Activated CD4-positive, alpha-beta memory T cell treated with anti-CD3 and anti-CD28 coated beads, Interleukin-2, amount 10 ng/mL, durations not matched to agents 7 days and 5 days (primary cell): ENCODE measurements at places on chromosomes 13 and 19.

DNA sequence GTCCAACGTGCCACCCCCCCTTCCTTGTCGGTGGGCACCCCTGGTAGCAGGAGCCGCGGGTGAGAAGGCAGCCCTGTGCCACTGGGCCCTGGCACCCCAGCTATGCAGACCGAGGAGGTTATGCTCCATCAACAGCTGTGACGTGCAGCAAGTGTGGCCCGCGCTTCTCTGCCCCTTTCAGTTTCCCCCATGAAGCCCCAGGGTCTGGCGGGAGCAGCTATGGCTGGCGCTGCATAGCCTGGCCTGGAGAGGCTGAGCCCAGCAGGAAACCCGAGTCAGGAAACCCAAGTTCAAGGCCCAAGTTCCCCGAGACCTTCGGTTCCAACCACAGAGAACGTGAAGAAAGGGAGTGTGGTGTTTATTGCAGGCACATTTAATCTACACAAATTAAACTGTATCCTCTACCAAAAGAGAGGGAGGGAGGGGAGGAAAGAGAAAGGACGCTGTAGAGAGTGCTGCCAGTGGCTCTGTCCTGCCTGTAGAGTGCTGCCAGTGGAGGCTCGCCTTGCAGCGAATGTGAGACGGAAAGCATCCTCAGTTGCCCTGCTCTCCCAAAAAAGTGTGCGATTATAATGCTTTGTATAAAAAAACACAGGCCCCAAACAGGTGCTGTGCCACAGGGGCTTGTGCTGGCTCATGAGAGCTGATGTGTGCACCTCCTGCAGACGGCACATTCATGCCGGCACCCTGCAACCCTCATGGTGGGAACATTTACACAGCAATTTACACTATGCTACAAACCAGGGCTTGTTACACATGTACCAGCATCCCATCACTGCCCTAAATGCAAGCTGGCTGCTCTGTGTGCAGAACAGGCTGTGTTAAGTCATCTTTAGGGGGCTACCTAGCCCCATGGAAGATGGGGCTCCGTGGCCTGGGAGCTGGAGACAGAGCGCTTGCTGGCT is 16.3 kb downstream of the POP4 start:
- peak; percentile 44 for DNase-seq

GRCh38 chr13:23673867-23674605 is 103.8 kb downstream of the TNFRSF19 start:
- no peak for DNase-seq

DNA sequence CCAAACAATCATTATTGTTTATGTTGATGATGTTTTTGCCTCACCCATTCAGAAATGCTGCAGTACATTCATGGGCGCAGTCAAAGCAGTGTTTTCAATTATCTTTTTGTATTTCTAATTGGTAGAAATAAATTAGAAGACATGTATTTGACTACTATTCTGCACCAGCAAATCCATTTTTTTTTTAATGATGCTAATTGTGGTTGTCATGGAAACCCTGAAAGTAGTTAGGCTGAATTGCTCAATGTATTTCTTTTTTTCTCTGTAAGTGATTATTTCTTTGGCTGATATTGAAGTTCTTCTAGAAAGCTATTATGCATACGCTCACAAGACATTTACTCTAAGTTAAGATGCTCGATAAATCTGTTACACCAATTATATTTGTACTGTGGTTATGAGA is 101.2 kb downstream of the RFC3 start:
- no peak for DNase-seq

GRCh38 chr19:15587663-15588062 is 27.4 kb upstream of the CYP4F8 start:
- no peak for DNase-seq

DNA sequence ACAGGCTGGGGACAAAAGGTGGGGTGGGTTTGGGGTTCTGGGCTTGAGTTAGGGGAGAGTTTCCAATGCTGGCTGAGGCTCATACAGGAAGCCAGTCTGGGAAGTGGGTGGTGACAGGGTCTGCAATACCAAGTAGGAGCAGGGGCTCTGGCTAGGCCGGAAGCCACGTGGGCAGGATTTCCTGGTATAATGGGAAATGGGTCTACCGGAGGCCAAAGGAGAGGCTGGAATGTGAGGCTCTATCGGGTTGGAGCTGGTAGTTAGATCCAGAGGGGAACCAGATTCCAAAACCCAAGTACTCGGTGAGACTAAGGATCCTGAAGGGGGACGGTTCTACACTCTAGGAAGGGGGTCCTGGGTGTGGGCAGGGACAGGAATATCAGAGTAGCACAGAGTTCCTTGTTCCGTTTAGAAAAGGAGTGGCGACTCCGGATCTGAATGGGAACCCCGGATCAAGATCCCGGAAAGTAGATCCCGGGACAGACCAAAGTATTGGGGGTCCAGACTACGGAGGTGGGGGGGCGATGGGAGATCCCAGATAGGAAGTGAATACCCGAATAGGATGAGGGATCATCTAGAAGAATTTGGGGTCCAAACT is 802 bp downstream of the CDC37 start:
- no peak for DNase-seq

DNA sequence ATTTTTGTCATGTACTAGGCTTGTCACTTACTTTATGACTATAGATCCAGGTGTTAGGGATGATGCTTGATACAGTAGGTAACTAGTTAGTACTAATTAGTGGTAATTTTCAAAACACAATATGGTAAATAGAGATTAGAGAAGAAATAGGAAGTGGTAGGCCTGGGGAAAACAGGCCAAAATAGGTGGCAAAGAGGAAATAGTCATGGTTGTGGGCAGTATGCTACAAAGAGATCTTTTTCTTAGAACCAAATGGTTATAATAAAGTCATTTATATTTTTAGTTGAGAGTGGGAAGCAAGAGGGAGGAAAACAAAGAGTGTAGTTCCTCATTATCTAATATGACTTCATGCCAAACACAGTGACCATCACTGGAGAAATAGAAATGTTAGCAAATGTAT is 9.1 kb upstream of the VWA8 start:
- DNase-seq: no peak

- no peak for DNase-seq
These were observed 18.7 kb downstream of the HCN2 start for GRCh38 chr19:608155-609003.

DNA sequence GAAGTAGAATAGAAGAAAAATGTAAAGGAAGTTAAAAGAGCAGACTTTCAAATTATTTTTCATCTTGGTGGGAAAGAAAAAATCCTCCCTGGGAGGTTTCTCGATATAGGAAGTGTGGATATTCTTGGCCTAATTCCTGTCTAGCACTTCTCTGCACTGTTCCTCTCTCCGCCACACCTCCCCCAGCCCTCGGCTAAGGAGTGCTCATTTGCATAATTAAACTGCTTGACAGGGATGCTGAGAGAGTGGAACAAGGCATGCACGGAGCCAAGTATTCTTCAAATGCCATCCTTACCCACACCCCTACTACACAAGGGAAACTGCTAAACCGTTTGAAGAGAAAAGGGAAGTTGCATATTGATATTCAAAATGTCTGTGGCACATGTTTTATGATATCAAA is 511.0 kb upstream of the HTR2A start:
- DNase-seq: no peak

DNA sequence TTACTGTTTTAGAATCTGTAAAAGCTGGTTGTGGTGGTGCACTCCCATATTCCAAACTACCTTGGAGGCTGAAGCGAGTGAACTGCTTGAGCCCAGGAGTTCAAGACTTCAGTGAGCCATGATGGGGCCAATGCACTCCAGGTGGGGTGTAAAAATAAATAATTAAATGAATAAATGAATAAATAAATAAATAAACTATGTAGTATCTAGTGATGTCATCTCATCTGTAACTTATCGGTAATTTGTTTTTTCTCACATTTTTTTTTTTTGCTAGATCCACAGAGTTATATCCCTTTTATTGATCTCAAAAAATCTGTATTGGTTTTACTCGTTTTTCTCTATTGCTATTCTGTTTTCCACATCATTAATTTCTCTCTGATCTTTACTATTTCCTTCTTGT is 5.0 kb downstream of the SCGB2B2 start:
- no peak for DNase-seq

- no peak for DNase-seq
These were observed 49.6 kb upstream of the EBPL start for GRCh38 chr13:49740870-49741269.

DNA sequence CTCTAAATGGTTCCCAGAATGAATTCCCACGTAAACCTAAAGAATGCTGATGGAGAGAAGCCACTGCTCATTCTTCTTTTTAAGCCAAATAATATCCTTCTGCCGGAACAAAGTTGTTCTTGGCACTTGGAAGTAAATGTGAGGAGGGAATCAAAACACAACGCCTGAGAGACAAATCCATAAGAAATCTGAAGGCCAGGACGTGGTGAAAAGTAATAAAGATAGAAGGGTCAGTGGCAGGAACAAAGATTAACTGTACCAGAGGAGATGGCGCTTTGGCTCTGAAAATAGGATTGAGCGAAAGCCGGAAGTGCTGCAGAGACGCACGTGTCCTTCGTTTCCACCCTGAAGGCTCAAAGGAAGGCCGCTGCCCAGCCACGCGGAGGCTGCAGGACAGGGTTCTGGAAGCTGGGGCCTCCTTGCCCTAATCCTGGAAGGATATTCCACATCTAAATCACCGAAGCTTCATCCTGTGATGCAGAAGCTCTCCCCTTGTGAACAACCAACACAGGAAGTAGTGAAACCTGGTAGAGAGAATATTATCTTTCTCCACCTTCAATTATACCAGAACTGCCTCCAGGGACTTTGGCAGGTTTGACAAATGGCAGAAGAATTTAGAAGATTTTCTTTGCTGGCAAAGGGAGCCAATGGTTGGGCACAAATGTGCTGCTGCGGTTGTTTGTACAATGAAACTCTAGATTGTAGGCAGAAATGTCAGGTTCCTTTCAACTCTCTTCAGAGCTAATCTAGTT is 214.6 kb upstream of the SERP2 start:
- DNase-seq: no peak

DNA sequence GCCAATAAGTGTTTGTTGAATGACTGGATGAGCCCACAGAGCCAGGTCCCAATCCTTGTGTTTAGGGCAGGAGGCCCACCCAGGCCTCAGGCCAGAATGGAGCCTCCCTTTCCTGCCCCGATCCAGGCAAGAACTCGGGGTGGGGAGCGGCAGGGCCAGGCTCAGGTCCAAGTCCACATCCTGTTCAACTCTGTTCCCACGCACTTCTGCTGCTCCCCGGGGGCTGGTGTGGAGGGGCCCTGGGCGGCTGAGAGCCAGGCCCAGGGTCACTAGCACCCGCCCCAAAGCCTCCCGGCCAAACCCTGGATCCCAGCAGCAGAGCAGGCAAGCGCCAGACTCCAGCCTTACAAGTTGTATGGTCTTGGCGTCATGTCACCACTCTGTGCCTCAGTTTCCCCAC is 8.0 kb downstream of the ANGPTL8 start:
- DNase-seq: no peak

DNA sequence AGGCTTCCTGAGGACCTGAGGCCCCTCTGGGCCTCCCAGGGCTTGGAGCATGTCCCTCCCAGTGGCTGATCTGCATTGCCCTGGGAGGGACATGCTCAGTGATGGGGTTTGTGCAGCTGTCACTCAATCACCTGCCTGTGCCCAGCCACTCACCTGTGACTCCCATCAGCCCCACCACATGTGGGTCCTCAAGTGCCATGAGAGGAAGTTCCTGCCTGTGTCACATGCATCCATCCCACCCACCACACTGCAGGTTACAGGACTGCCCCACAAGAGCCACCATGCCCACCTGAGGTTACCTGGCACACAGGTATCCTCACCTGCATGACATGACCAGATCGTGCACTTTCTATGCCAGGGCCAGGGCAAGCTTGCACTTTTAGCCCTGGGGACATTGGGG is 80.0 kb downstream of the SCGB2B2 start:
- DNase-seq: no peak

DNA sequence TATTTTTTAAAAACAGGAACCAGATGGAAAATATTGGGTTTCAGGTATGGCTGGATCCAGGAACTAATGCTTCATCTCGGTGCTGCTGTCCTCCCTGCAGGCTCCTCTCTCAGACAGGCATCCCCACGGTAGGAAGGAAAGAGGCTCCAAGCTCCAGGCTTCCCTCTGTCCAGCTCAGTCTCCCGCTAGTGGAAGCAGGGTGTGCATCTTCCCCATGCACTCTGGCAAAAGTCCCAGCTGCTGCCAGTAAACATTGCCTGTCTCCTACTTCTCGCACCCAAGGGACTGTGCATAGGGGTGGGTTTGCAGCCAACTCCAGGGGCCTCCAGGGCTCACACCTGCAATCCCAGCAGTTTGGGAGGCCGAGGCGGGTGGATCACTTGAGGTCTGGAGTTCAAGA is 29.2 kb downstream of the IL12RB1 start:
- DNase-seq: no peak

GRCh38 chr13:19927117-19927748 is 31.3 kb upstream of the ZMYM2 start:
- no peak for DNase-seq

GRCh38 chr19:52010674-52011073 is 2.7 kb upstream of the ZNF615 start:
- DNase-seq: no peak
